ENCODE measurements at places on chromosomes 2 and 18. TPM values are rescaled to one million over a fixed set of nuclear protein-coding genes. Genes with fewer than 3 reads are reported as not detected.
A peak's percentile ranks its signal among the peaks of the same experiment; 100 is the strongest.

GRCh38 chr18:24488824-24489493, 28.5 kb downstream of the HRH4 start:
- no peak for DNase-seq

HOXD10 gene
- not detected for total RNA-seq

- DNase-seq: peak; percentile 59
Observed at GRCh38 chr2:133591164-133591563, 22.9 kb upstream of the NCKAP5 start.

GRCh38 chr18:33755931-33756560, 178.0 kb downstream of the ASXL3 start:
- DNase-seq: no peak

OR6B2 gene
- not detected for total RNA-seq

INHBB gene
- total RNA-seq: 6.3 TPM

GRCh38 chr2:241540771-241541561, 17.6 kb upstream of the BOK start:
- no peak for DNase-seq

DNA sequence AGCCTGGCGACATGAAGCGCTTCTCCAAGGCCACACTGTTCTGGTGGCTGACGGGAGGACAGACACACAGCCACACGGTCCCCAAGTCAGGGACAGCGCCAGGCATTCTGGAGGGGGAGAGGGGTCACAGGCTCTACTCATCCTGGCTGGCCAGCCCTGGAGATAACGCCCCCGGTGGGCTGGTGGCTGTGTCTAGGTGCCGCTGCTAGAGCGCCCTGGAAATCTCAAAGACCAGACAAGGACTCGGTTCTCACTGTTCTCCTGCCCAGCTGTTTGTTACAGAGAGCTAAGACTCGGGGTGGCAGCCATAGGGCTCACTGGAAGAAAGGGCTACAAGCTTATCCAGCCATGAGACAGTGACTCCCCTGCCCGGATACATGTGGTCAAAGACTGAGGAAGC, 72.0 kb downstream of the KCNF1 start:
- no peak for DNase-seq

ASB18 gene
- total RNA-seq: not detected

DNA sequence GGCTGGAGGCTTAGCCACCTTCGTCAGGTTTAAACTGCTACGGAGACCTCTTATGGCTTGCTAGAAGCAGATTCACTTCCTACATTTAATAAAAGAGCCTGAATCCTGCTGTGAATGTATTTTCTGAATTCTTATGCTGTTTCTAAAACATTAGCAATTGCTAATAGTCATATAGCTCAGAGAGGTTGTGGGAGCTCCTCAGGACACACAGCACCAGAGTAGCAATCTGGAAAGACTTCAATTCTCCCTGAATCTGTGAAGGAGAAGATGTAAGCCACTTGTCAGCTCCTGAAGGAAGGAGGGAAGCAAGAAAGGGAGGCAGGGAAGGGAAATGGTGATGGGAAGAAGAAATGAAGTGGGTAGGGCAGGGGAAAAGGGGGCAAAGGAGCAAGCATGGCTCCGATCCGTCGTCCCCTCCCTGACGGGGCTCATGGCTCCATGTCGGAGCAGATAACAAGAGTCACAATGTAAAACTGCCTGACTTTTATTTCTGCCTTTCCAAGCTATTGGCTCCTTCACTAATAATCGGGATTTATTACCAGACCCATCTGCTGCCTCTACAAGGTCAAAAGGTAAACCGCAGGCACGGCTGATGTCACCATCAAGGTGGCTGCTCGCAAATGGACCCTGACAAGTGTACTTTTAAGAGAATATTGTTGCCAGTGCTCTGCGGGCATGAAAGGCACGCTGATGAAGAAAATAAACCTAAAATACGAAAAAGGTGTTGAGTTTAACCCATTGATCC, 656.0 kb upstream of the SALL3 start:
- DNase-seq: no peak

DNA sequence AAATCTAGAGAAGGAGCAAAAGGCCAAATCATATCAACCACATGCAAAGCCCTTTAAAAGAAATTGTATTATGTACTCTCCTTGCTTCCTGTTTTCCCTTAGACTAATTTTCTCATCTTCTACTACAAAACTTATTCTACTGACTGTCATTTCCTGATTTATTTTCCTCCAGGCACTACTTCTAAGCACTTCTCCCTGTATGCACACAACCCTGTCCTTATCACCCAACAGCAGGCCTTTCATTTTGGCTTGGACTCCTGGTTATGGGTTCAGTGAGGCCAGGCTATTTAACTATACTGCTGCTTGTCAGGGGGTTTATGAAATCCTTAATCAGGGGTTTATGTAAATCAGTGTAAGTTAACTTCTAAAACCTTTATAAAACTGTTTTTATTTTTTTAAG, 205.1 kb upstream of the FAM98A start:
- no peak for DNase-seq

GRCh38 chr2:197268786-197269584, 41.6 kb downstream of the ANKRD44 start:
- no peak for DNase-seq

DNA sequence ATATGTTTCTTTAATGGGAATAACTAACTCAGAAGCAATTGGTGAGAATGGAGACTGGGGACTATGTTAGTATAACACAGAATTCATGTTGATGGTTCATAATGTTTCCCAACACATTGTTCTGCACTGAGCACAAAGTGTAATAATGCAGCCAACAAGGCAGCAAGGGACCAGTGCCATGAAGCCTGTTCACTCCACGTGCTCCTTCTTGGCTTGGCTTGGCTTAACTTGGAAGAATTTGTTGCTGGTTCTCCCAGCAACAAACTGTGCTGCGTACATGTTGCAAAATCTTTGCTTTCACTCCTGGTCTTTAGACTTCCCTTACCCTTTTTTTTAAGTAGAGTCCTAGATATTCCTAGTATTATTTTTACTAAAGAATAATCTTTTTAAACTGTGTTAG, 129.7 kb downstream of the MAP3K20 start:
- peak; percentile 77 for DNase-seq

PHLPP1 gene
- 18.6 TPM for total RNA-seq

DNA sequence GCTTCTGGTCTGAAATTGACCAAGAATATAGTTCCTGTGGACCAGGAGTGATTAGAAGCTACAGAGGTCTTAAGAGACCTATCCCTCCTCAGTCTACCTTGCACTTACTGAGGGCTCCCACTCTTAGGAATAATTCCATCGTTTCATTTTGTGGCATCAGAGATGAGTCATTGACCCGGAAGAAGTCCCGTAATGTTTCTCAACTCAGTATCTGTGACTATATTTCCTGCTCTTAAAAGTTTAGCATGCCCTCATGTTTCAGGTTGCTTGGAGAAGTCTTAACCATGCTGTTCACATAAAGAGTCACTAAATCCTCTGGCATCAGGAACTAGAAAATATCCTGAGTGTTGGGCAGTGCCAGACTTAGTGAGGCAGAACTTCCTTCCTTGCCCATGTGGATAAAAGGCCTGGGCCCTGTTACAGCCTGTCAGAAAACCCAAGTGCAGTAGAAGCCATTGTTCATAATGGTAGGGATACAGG, at the start of gene IL36A:
Gene IL36A (plus strand): TSS at position 430 of the 480 bp plus-strand sequence. CDS start 413 bp downstream, outside the sequence.
- no peak for DNase-seq

DNA sequence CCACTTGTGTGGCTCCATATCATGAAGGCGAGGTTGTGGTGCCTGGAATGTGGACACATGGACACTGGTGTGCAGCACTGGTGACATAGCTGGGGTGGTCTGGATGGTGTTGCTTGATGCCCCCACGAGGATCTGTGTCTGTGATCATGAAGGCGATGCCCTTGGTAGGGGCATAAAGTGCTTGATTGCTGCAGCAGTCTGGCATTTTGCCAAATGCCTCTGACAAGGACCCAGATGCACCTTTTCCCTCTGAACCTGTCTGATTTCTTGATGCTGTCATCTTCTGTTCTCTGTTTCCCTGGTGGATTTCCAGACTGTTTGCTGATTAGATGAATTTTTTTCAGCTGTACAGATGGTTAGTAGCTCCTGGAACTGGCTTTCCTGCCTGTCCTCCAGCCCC, 752.0 kb upstream of the HS6ST1 start:
- DNase-seq: no peak

- no peak for DNase-seq
Observed at GRCh38 chr2:160910681-160911080, 249.5 kb upstream of the TANK start.

KCNK3 gene
- 0.43 TPM for total RNA-seq

DNA sequence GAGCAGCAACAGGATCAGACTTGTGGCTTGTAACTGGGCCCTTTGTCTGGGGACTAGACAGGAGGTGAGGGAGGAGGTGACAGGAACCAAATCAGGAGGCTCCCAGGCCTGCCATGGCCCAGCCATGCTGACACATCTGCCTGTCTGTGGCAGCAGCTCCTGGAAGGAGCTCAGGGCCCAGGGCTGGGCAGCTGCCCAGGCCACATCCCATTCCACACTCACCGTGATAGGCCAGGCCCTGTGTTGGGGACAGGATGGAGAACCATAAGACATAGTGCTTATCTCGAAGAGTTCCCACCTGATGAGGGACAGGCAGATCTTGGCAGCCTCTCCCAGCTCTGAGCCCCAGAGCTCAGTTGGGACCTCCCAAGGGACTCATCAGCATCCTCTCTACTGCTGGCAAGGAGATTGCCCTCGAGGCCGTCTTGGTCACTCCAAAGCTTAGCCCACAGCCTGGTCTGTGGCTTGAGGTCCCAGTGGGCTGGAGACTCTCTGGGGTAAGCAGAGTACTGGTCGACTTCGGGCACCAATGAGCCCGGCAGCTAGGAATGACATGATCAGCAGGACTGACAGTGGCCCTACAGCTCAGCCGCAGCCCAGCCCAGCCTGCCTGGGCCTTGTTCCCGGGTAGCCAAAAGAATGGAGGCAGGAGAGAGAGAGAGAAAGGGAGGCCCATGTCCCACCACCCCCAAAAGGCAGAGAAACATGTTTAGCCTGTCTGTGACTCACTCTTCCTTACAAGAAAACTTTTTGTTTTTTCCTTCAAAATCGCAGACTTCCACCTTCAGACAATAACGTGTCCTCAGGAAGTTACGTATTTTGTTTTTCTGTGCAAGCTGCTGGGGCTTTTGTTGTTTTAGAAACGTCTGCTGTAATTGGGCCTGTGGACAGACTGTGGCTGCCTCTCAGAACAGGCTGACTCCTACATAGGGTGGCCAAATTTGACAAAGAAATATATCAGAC, 82.1 kb downstream of the HS1BP3 start:
- DNase-seq: no peak

DNA sequence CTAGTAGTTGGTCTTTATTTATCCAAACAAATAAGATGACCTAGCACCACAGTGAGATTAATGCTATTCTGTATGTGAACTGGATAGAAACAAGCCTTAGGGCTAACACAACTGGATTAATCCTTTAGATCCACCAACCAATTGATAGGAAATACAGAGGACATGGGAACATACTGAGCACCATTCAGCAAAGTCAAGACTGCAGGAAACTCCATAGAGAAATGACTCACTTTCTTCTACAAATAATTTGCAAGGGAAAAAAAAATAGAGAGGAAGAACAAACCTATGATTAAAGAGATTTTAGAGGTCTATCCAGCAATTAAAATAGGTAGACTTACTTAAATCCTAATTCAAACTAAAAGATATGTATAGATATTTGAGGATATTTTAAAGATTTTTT, 23.9 kb downstream of the WDFY1 start:
- no peak for DNase-seq

DNA sequence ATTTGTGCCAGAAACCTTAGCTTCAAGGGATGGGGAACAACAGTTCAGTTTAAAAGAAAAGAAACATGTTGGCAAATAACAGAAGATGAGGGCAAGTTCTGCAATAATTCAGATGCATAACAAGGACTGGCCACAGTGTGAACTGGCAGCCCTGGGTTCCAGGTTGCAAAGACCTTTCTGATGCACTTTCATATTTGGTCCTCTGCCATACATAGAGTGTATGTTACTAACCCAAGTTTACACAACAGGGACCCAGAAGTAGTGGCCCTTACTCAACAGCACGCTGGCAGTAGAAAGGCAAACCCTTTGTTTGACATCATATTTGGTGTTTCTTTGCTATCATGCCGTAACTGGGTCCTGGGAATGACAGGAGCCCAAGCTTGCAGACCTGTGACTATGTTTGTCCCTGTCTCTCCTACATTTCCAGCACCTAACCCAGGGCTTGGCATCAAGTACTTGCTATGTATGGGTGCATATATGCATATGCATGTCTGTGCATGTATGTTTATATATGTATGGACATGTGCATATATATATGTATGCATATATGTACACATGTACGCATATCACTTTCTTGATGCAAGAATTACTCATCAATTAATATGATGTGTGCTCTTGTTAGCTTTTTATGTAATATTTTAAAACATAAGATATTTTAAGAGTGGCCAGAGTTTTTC, 94.3 kb downstream of the MBP start:
- DNase-seq: no peak

Measured in left lobe of liver (tissue), 2 donors.